ENCODE measurements at places on chromosomes 3 and 15.
A peak's percentile ranks its signal among the peaks of the same experiment; 100 is the strongest.

DNA sequence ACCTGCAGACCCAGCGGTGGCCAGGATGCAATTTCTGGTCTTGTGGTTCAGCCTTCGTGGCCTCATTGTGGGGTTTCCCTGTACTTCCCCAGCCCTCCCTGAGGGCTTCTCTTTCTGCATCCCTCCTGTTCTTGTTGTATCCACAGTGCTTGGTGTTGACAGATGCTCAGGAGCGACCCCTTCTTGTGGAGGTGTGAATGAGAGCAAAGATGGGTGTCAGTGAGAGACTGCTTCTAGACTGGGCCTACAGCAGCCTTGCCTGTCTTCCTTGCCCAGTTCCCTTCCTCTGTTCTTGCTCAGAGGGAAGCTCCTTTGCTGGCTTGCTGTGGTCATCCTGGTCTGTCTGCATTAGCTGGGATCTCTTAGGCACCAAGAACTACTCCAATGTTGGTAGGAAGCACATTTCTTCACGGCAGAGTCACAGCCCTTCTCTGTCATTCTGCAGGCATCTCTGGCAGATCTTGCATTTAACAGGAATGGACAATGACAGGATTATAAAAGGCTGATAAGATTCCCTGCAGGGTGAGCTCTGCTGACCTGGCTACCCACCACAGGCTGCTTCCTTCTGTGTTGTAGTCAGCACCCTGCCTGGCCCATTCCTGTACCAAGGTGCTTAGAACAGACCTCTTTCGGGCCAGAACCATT is 317.8 kb upstream of the C2CD4B start:
- DNase-seq, result no peak

DNA sequence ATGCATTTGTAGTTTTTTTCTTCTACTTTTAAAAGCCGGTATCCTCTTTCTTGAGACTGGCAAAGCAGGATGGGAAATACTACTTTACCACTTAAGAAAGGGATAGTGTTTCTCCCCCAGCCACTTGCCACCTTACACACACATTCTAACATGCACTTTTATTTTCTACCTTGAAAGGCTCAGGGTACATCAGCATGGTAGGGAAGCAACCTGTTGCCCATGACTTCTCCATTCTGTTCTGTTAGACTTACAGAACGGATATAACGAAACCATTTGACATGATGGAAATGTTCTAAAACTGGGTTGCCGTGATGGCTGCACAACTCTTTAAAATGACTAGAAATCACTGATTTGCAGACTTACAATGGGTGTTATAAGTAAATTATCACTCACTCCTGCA is 405.5 kb downstream of the SHQ1 start:
- no peak for DNase-seq

- no peak for DNase-seq
Observed at GRCh38 chr3:74633021-74633420, 18.6 kb upstream of the CNTN3 start.

- no peak for DNase-seq
Observed at GRCh38 chr3:159789742-159790635, 198.6 kb upstream of the IL12A start.

DNA sequence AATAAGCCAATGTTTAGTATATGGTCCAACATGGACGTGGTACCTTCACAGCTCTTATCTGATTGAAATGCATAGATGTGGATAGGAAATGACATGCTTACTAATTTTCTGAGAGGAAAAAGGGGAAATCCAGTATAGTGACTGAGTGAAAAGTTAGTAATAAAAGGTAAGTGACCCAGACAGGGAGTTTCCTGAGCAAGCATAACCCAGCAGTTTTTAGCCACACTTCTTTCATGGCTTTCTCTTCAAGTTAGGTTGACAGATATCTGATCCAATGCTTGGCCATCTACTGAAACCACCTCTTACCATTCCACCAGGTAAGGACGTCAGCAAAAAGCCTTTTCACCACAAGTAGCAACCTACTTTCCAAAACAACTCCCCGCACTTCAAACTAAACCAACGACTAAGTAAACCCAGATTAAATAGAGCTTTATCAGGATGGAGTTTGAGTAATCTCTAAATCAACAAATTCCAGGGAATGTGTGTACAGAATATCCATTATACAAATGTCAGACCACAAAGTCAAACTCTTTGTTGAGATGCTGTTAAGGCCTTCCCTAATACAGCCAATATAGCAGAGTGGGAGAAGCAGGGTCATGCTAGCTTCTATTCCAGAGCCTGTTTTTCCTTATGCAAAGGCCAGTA is 329.7 kb downstream of the RORA start:
- DNase-seq, result no peak

GRCh38 chr3:64048631-64049061 is 25.4 kb upstream of the PSMD6 start:
- DNase-seq, result no peak

- DNase-seq, result no peak
Observed at GRCh38 chr3:11386465-11387113, 114.4 kb downstream of the ATG7 start.

DNA sequence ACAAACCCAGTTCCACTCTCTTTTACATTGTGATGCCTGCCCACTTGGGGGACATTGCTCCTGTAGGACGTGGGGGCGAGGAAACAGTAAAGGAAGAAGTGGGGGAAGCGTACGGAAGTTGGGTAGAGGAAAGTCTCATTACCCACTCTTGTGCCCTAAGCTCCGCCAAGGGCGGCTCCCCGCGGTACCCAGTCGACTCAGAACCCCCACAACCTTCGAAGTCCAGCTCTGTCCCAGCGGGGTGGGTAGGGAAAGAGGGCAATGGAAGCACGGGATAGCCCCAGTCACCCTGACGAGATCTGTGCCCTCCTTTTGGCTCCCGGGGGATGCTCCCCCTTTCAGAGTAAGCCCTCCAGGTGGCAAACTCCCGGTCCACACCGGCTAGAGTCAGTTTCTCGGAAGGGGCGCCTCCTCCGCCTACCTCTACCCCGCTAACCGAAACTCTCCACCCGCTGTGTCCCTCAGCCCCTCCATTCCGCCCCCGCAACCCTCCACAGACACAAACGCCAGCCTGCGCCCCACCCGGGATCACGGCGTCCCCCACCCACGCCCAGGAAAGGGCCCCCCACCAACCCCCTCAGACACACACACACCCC is 527 bp downstream of the CSNK1G1 start:
- no peak for DNase-seq

GRCh38 chr15:55357774-55358173 is 38.8 kb downstream of the PIGB start:
- DNase-seq, result no peak

DNA sequence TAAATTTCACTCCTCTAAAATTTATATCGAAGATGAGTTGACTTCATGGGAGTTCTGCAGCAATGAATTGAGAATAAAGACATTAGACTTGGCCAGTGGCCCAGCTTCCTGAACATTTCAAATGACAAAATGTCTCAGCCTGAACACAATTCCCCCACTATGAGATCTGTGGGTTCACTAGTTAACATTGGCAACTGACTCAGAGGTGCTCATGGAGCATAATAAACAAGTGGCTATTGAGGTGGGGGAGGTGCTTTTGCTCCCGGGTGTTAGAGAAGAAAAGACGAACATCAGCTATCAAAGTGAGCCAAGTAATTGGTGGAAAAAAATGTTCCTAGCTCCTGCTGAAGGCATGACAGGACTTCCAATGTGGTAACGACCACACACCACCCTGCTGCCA is 6.3 kb downstream of the ATP13A4 start:
- no peak for DNase-seq

GRCh38 chr3:189773056-189773455 is 141.9 kb downstream of the TP63 start:
- no peak for DNase-seq

- no peak for DNase-seq
Observed at GRCh38 chr15:79003301-79003700, 58.5 kb upstream of the CTSH start.

DNA sequence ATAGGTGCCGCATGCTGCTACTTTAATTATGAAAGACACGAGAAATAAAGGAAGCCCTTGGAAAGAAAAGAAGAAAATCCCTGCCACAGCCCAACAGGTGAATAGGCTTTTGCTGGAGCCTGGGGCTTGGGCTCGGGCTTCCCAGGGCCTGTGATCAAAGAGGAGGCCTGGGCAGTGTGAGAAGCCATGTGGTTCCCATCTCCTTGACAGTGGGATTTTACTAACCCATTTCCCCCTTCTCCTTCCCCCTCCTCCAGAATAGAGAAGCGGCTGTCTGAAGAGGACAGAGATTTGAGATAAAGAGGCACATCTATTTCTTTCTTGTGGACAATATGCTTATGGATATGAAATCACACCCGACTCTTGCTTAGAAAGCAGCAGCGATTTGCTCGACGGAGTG is 369.1 kb downstream of the MCTP2 start:
- no peak for DNase-seq

- no peak for DNase-seq
Observed at GRCh38 chr3:64223791-64224745, 1.2 kb downstream of the PRICKLE2 start.

DNA sequence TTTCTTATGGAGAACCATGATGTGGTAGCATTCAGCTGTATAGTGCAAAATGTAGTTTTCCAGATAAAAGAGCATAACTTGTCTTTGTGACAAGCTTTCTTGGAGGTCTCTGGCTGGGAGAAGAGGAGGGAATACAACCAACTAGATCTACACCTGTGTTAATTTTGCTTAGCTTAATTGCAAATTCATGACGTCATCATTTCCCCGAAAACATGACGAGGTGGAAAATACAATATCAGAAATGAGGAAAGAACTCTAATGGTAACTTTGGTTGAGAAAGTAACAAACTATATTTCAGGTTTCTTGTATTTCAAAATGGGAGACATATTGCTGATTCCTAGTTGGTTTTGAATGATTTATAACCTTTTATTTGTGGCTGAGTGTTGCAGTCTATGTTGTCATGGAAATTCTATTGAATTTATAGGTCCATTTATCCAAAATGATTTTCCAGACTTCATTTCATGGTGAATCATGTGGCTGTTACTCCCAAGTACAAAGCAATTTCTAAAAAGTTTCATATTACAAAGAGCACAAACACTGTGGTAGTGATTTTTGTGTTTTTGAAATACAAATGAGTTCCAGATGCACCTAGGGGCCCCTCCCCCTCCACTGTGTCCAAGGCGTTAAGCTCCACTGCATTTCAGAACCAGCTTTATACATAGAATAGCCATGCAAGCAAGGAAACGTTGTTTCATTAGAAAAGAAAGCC is 307.2 kb downstream of the FEZF2 start:
- DNase-seq, result no peak

DNA sequence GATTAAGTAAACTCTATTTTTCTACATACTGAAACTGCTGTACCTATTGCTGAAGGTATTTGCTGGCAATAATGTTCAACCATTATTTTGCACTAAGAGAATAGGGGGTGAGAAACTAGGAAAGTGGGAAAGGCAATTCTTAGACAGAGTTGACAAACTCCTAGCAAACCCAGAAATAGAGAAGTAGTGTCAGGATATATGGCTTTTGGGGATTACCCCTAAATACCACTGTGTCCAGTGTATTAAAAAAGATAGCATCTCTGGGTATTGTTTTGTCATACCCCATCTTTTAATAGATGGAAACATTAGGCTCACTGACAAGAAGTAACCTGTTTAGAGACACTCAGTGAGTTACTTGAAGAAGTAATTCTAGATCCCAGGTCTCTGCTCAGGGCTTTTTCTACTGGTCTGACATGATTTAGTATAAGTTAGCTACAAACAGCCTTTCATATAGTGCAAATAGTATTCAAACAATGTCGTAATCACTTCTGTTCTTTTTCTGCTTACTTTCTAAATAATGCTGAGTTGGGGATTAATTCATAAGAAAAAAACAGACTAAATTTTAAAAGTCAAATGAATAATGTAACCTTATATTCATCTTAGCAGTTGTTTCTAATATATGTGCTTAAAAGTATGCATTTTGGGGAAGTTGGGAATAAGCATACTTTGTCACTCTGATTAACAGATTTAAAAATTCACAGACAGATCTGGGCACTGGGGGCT is 107.2 kb downstream of the IL1RAP start:
- DNase-seq, result no peak

- no peak for DNase-seq
Observed at GRCh38 chr3:138494607-138494929, 60.2 kb downstream of the ESYT3 start.

DNA sequence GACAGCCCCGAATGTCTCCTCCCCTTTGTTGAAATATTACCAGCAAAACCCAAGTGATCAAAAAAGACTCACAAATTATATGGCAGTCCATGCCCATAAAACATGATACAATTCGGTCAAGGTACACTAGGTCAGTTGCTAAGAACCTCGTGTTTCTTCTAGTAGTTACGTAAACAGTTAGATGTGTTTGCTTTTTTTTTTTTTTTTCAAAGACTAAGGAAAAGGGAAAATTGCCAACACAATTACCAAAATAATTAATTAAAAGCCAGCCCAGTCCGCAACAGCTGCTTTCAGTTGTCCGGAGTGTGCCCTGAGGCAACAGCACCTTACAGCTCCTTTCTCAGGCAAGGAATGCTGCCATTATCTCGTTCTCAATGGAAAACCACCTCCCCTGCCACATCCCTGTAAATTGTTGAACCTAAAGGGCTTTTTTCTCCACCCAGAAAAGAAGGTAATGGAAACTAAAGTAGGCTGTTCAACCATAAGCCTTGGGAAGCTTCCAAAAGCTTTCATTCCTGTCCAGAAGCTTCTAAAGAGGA is 129.2 kb upstream of the TSC22D2 start:
- DNase-seq, result peak; percentile 53

DNA sequence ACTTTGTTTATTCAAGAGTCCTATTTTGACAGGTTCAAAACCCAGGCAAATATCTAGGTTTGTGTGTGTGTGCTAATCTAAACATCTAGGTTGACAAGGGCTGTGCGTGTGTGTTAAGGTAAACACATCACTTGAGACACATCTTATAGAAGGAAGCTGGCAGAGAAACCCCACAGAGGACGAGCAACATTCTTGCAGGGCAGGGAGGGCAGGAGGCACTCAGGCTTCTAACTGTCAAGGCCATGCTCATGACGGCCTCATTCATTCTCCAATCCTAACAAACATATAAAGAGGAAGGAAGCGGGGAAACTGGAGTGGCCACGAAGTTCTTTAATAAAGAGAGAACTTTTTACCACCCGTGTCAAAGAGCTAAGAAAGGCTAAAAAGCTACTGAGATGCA is 43.4 kb downstream of the SLCO2A1 start:
- DNase-seq, result no peak

- DNase-seq, result no peak
Observed at GRCh38 chr3:67109651-67110204, 111.6 kb downstream of the KBTBD8 start.

DNA sequence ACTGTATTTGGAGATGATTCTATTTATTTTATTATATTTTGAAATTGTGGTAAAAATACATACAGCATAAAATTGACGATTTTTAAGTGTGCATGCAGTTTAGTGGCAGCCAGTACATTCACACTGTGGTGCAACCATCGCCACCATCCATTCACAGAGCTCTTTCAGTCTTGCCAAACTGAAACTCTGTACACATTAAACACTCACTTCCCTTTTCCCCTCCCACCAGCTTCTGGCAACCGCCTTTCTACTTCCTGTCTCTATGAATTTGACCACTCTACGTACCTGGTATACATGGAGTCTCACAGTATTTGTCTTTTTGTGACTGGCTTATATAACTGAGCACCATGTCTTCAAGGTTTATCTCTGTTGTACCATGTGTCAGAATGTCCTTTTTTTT is 303.3 kb upstream of the ATP10A start:
- DNase-seq, result no peak

- DNase-seq, result no peak
Observed at GRCh38 chr3:46957092-46957820, 19.3 kb downstream of the CCDC12 start.

Measured in NCI-H1930 (cell line).